Stimulated activated CD4-positive, alpha-beta T cell treated with anti-CD3 and anti-CD28 coated beads, Interleukin-4, amount 100 ng/mL, for 48 hours (primary cell): ENCODE measurements at places on chromosomes 7 and 10.

DNA sequence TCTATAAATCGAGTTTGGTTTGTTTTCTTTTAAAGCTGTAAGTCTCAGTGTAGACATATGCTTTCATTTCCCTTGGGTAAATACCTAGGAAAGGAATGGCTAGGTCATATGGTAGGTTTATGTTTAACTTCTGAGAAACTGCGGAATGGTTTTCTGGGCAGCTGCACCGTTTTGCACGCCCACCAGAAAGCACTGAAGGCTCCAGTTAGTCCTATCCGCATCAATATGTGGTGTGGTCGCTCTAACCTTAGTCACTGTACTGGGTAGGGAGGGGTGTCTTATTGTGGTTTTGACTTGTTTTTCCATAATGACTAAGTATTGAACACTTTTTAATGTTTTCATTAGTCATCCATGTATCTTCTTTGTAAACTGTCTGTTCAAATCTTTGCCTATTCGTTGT, 279.5 kb upstream of the AKR1E2 start:
- DNase-seq = peak; percentile 6

DNA sequence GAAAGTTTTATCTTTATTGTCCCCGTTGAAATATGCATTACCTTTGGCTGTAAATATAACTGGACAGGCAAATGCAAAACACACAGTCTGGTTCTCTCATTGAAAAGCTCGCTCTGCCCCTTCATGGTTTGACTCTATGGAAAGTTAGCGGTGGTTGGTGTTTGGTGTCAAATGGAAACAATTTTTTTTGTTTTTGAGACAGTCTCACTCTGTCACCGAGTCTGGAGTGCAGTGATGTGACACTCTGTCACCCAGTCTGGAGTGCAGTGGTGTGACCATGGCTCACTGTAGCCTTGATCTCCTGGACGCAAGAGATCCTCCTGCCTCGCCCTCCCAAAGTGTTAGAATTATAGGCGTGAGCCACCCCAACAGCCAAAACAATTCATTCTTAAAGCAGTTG, 149.7 kb downstream of the LRRC4 start:
- DNase-seq = no peak

DNA sequence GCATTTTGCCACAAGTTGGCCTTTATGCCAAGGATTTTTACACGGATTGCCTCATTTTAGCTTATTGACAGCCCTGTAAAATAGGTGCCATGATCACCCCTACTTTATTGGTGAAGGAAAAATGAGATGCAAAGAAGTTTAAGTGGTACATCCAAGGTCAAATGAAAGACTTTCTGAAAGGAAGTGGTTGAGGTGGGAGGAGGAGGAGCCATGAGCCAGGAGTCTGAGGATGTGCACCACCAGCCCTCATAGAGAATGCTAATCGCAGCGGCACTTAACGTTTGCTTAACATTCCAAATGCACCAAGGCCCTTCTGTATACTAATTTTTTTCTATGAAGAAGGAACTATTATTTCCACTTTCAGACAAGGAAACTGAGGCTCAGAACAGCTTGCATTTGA, 31.0 kb upstream of the LRRC18 start:
- DNase-seq = no peak

- DNase-seq = no peak
Measured at GRCh38 chr7:150564566-150564965, 2.6 kb upstream of the GIMAP4 start.

DNA sequence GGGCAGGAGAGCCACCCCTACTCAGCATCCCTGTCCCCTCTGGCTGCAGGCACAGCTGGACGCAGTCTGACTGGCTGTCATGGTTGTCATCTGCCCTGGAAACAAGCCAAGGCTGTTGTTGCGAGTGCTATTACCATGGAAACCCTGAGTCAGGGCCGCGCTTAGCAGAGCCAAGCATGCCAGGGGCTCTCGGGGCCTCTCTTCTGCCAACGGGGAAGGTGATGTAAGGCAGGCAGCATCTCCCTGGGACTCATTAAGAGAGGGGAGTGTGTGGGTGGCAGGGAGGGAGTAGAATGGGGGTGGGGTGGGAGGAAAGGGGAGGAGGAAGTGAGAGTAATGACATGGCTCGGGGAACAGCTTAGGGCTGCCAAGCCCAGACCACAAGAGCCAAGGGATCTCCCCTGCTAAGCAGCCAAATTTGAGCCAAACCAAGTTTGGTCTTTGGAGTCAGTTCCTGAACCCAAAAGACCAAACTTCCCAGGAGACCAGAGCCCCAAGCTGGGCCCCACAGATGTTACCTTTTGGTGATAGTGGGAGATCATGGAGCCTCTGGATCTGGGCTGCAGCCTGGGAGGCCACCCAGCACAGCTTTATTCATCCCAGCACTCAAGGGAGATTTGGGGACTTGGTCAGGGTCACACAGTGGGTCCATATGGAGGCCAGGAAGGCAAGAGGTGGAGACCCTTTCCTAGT, 67.6 kb downstream of the TMEM130 start:
- DNase-seq = no peak
